ENCODE measurements at places on chromosomes 6 and 20.

- no peak for DNase-seq
These were observed 126.8 kb downstream of the FOXC1 start for GRCh38 chr6:1736346-1737105.

GRCh38 chr6:14095437-14095836, 22.1 kb upstream of the CD83 start:
- no peak for DNase-seq

- peak; percentile 63 for DNase-seq
These were observed 26.6 kb downstream of the CNBD2 start for GRCh38 chr20:35994994-35995453.

GRCh38 chr20:20521736-20522135, 153.8 kb downstream of the INSM1 start:
- no peak for DNase-seq

- no peak for DNase-seq
These were observed 86.6 kb upstream of the TAB2 start for GRCh38 chr6:149230712-149231460.

DNA sequence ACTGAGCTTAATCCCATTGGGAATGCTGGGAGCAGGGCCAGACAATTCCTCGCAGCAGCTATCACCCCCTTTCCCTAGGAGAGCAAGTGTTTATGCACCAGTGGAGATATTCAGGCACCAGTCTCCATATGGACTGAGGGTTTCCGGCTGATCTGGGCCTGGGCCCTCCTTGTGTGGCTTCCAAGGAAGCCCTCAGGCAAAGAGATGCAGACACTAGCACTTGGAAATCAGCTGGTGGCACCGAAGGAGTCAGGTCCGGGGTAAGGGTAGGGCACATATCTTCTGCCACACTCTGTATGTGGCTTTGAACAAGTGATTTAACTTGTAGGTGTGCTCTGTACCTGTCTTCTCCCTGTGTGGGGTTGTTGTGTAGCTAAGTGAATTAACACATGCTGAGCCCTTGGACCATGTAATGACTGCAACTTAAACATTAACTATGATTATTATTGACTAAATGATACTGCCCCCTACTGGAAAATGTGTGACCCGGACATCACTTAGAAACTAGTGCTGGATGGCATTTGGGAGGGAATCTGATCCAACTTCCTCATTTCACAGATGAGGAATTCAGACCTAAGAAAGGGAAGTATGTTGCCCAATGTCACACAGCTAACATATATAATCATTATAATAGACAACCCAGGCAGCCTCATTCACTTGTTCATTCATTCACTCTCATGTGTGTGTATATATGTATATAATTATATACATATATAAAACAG, 19.3 kb upstream of the WFDC2 start:
- no peak for DNase-seq

GRCh38 chr6:501891-502601, 110.5 kb downstream of the IRF4 start:
- peak; percentile 68 for DNase-seq

- DNase-seq = peak; percentile 30
These were observed 480 bp upstream of the NT5E start for GRCh38 chr6:85449388-85449817.

- no peak for DNase-seq
These were observed 1.1 kb upstream of the ZBTB24 start for GRCh38 chr6:109484122-109484521.

- no peak for DNase-seq
These were observed 272.2 kb upstream of the FLRT3 start for GRCh38 chr20:14609328-14610221.

- no peak for DNase-seq
These were observed 5.7 kb downstream of the SIM1 start for GRCh38 chr6:100458841-100459591.

- DNase-seq = no peak
These were observed 598 bp downstream of the TMEM239 start for GRCh38 chr20:2816583-2817340.

DNA sequence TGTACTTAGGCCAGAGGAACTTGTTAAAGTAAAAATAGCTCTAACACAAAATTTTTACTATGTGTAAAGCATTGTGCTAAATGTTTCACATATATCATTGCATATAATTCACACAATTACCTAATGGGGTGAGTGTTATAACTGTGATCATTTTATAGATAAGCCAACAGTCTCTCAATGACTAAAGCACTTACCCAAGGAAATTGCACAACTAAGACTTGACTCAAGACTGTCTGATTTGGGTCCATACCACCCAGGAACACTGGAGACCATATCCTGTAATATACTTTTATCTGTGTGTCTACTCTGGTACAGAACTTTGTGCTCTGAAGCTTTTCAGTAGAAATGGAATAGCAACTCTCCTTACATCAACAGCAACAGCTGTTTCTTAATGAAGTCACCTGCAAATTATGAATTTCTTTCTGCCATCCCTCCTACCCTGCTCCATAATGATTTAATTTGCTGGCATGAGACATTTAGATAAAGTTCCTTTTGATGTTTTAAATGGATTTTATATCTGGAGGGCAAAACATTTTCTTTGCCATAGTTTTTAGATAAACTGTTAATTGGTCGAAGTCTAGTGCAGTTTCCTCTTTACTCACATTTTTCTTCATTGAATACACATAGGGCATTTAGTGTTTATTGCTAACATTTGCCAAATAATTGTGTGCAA, 47.5 kb downstream of the TSPYL4 start:
- DNase-seq = no peak

DNA sequence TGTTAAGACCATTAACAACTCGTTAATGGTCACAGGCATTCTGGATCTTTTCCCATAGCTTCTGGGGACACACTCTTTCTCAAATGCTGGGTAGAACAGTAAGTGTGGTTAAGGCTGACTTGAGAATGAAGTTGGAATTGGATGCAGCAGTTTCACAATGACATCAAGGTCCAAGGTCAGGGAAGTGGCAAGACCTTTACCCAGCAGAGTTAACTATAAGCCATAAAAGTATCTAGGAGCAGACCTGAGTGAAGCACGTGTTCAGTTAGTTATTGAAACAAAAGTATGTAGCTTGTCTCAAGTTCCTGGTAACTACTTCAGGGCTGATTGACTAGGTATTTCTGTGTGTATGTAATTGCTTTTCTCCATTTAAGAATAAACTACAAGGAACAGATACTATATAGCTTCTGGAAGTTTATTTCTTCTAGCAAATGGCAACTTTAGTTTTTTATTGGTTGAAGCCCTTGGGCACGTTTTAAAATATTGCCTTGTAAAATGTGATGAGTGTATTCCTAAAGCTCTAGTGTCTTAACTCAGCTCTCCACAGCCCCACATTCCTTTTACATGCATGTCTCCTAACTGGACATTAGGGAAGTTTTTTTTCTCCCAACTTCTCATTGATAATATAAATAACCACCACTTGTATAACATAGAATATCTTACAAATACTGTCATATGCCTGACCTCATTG, 479.0 kb upstream of the CITED2 start:
- DNase-seq = no peak

- DNase-seq = no peak
These were observed 197.2 kb upstream of the GGTLC1 start for GRCh38 chr20:24185791-24186190.

- DNase-seq = no peak
These were observed 68.2 kb downstream of the MTFR2 start for GRCh38 chr6:136181861-136182260.

- no peak for DNase-seq
These were observed 30.5 kb downstream of the TFAP2B start for GRCh38 chr6:50848989-50849795.

DNA sequence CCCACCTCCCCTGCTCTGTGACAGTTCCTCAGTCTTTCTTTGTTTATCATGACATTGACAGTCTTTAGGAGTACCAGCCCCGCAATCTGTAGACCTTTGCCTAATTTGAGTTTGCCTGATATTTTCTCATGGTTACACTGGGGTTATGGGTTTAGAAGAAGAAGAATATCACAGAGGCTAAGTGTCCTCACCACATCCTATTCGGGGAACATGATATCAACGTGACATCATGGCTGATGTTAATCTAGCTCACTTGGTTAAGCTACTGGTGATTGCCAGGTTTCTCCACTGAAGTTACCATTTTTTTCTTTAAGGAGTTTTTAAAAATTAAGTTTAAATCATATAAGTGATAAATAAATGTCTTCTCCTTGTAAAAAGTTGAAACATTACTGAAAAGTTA, 127.5 kb downstream of the CEP57L1 start:
- DNase-seq = no peak

DNA sequence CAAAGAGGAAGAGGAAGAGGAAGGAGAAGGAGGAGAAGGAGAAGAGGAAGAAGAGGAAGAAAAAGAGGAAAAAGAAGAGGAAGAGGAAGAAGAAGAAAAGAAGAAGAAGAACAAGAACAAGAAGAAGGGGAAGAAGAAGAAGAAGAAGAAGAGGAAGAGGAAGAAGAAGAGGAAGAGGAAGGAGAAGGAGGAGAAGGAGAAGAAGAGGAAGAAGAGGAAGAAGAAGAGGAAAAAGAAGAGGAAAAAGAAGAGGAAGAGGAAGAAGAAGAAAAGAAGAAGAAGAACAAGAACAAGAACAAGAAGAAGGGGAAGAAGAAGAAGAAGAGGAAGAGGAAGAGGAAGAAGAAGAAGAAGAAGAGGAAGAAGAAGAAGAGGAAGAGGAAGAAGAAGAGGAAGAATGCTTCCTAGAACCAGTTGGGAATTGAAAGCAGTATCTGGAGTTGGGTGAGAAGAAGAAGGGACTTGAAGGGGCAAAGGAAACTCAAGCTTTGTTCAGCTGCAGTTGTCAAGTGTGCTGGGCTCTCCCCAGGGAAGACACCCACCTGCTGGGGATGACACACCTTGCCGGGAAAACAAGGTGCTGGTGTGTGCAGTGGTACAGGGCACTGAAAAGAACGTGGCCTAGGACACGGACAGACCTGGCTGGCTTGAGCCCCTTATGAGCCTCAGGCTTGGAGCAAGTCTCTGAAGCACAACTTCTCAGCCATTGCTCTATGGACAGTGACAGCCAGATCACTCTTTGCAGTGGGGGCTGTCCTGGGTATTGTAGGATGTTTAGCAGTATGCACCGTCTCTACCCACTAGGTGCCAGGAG, 30.1 kb upstream of the ARFGEF2 start:
- no peak for DNase-seq

DNA sequence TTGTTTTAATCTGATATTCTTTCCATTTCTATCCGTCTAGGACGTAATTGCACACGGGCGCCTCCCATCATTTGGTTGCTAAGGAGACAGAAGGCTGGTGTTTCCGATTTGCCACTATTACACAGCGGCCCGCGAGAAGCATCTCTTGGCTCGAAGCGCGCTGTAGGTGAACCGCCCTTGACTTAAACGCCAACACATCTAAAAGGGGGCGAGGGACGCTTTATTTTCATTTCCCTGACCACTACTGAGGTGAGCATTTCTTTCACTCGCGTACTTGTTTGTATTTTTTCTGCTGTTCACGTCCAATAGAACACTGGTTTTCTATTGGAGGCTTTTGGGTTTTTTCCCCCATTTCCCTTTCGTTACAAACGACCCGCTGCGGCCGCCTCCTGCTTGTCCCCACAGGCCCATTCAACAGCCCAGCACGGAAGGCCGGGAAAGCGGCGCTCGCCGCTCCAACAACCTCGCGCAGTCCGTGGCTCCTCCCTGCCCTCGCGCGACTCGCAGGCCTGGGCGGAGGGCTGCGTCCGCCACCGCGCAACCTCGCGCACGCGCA, 505 bp upstream of the WRNIP1 start:
- DNase-seq = no peak

DNA sequence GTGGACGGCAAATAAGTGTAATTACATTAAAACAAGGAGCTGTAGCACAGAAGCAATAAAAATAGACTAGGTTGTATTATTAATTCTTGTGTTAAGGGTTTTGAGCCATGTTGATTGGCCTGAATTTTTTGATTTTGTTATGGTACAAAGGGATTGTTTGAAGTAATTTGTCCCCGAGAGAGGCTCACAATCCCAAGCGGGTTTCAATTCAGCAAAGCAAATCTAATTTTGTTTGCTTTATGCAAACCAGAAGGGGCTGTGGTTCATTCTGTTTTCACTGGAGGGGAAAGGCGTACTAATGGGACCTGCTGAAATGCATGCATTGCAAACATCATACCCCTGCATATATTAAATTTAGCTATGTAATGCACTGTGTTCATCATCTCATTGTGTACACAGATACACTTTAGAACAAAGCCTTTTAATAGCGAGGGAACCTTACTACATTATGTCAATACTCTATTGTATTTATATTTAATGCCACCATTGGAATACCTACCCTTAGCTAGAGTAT, 379.5 kb upstream of the POU3F2 start:
- no peak for DNase-seq

DNA sequence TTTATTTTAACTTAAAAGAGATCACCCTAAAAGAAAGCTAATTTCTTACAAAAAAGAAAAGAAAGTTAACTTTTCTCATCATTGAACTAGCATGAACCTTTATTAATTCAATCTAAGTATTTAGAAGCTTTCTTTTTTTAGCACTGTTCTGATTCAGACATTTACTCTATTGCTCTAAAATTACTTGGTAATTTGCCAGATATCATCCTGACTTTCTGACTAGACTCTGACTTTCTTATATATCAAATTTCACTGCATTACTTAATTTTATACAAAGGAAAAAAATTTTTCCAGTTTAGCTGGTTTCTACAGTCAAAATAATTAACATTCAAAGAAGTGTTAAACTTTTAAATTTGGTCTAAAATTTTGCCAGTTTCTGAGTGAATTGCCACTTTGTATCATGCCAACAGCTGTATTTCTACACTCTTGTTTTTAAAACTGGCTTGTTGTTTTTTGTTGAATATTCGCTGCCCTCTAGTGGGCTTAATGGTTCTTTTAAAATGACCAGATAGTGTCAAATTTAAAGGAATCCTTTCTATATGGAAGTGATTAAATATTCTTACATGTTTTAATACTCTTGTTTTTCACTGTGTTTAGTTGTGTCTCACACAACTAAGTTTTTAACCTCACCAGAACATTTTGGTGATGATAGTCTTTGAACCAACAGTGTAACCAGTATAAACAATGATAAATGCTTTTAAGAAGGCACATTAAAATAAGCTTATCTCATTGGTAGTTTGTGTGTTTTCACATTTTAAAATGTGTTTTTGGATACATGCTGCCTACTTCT, 102.0 kb downstream of the POPDC3 start:
- DNase-seq = no peak
